Endothelial cell (in vitro differentiated cells): ENCODE measurements at places on chromosomes 4 and X.

DNA sequence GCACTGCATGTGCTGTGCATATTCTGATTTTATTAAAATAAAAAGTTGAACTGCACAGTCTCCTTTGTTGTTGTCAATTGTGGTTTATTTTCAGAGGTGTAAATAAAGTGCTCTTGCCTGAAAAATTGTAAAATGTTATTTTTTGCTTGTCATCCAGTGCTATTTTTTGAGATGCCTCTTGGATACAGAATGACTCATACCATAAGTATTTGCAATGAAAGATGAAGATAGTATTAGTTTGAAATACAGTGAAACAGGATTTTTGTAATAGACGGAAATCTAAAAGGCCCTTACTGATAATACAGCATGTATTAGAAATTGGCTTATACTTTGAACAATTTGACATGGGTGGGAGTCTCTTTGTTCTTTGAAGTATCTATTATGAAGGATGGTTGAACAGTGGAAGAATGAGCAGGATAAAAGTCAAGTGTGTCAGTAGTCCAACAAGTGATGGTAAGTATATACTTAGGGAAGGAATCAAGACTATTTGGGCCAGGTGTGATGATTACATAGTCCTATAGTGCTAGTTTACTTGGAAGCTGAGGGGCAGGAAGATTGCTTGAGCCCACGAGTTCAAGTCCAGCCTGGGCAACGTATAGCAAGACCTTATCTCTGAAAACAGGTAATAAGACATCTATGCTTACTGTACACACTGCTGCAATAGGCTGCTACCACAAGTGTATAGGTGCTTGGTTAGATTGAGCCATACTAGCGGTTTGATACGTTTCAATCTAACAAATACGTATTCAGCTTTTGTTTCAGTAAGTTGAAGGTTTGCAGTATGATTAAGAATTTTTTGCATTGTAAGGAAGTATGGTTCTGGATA, 16.4 kb downstream of the DDX3X start:
- no peak for DNase-seq

DNA sequence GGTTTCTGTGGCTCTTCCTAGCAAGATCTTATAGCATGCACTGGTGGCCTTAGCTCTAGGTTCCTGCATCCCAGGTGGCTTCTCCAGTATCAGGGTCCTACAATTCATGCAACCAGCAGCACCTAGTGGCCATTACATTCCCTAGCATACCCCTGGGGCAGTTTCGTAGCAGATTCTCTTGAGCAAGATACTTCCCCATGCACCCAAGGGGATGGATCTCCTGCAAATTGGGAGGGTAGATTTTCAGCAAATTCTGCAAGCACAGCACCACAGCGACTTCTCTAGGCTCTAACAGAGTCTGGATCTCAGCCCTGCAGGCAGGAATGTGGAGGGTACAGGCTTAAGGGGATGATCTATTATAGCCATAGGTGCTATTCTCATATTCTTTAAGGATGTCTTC, 13.1 kb upstream of the SLC9B1 start:
- DNase-seq, result peak; percentile 29

- no peak for DNase-seq
Observed at GRCh38 chr4:183431614-183432013, 12.8 kb upstream of the CDKN2AIP start.

- no peak for DNase-seq
Observed at GRCh38 chr4:148477276-148477675, 35.1 kb upstream of the NR3C2 start.

DNA sequence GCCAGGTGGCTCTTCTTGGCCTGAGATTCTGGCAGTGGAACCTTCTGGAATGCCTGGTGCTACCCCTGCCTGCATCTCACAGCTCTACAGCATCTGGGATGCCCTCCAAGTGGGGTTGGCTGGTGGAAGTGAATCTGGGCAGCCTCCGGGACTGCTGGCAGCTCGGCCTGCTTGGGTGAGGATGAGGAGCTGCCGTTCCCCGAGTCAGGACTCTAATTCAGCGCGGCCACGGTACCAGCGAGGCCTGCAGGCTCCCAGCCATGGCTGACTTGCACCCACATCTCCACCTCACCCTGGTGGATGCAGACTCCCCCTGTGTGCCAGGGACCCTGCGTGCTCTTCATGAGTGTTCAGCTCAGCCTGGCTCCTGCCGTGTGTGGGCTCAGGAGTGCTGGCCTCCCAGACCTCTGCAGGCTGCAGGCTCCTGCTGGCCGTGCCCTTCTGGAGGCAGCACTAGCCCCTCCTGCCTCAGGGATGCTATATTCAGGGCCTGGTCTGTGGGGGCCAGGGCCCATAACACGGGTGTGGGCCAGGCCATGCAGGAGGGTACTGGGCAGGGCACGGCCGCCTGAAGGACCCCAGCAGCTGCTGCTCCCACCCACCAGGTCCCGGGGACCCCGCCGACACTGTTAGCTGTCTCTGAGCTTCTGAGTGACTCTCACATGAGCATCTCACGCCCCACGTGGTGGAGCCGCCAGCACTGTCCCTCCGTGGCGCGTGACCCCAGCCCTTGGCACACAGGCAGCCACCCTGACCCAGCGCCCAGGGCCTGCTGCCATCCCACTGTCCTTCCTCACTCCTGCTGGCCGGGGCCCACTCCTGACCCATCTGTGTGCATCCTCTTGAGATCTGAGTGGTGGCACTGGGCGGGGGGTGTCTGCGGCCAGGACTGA, 10.6 kb downstream of the UVSSA start:
- DNase-seq, result no peak

GRCh38 chrX:113275804-113276203, 435.2 kb upstream of the AMOT start:
- no peak for DNase-seq

DNA sequence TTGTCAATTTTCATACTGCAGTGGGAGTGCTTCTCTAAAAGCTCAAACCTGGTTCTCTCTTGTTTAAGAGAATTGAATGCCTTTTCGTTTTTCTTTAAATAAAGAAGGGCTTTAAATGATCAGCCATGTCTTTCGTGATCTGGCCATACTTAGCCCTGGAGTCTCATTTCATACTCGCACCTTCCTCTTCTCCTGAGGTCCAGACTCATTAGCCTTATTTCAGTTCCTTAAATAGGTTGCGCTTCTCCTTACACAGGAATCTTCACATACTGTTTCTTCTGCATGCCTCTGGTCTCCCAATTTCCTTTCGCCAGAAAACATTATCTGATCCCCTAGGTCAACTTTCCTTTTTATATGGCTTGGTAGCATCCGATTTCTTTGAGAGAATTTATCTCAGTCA, 565.6 kb upstream of the TENM3 start:
- DNase-seq, result no peak

GRCh38 chr4:121764702-121765367, at the start of gene SMIM43:
SMIM43 (minus strand) TSS chr4:121765164; CDS start chr4:121765105, 59 bp downstream.
- DNase-seq, result peak; percentile 64

- DNase-seq, result no peak
Observed at GRCh38 chrX:46547857-46548256, 2.6 kb upstream of the ZNF674 start.

GRCh38 chrX:11427453-11428071, 134.3 kb downstream of the AMELX start:
- DNase-seq, result peak; percentile 37

DNA sequence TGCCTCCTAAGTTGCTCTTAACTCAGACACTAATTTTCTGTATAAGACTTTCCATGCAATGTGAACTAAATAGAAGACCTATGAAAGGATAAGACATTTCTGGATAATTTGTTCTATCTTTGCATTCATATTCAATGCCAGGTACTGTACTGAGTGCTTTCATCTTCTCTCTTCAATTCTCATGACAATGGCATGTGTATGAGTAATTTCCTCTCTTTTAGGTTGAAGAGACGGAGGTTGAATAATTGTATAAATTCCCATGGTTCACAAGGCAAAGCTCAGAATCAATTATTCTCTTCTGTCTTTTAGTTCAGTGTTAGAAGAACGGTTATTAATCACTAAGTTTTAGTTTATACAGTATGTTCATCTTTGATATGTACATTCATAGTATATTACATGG, 29.3 kb upstream of the CFAP299 start:
- DNase-seq, result no peak

GRCh38 chr4:14518136-14518535, 484.1 kb upstream of the CPEB2 start:
- no peak for DNase-seq

- DNase-seq, result no peak
Observed at GRCh38 chrX:133359466-133359865, 55.8 kb downstream of the GPC4 start.

DNA sequence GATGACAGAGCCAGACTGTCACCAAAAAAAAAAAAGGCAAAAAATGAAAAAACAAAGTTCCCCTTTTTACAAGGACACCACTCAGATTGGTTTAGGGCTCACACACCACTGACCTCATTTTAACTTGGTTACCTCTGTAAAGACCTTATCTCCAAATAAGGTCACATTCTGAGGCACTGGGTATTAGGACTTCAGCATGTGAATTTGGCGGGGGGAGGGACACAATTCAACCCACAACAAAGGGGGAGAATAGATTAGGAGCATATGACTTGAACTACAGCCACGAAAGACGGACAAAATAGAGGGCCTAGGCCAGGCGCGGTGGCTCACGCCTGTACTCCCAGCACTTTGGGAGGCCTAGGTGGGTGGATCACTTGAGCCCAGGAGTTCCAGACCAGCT, 31.0 kb upstream of the ARAF start:
- no peak for DNase-seq

GRCh38 chr4:4668355-4669210, 126.7 kb upstream of the STX18 start:
- no peak for DNase-seq

DNA sequence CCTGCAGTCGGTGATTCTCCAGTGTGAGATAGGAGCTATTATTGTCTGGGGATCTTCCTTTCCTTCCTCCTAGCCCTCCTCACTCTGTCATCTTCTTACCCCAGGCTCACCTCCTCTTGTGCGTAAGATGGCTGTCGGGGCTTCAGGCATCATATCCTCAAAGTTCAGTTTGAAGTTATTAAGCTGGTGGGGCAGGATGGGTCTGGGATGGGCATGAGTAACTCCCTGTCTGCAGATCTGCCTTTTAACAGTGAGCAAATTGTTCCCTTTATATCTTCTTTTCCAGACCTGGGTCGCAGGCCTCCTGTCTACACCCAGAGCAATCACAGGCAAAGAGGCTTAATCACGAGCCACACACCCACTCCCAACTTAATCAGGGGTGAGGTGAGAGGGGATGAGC, 900 bp upstream of the MTMR1 start:
- DNase-seq, result no peak

DNA sequence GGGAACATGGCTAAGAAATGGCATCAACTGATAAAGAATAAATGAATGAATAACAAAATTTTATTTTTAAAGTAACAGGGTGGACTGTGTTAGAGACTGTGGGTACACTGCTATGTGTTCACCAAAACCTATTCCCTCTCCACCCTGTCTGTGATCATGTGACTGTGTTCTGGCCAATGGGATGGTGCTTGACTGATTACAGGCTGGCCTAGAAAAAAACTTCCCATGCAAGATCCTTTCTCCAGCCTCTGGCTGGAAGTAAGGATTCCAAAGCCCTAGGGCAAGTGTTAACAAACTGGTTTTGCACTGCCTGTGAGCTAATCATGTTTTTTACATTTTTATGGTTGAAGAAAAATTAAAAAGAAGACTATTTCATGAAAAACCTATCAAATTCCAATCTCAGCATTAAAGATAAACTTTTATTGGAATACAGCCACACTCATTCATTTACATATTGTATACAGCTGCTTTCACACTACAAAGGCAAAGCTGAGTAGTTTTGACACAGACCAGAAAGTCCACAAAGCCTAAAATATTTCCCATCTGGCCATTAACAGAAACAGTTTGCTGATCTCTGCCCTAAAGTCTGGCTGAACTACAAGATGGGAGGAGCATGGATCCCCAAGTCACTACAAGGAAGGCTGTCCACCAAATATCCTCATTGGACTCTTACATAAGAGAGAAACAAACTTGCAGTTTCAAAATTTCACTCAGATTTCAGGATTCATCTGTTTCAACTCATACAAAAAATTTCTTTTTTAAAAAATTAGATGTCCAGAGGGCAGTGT, 133.2 kb downstream of the ARHGAP6 start:
- no peak for DNase-seq

GRCh38 chr4:1300466-1301455, 11.1 kb downstream of the MAEA start:
- no peak for DNase-seq

- no peak for DNase-seq
Observed at GRCh38 chr4:41143311-41144039, 70.9 kb downstream of the APBB2 start.

- DNase-seq, result no peak
Observed at GRCh38 chrX:115260330-115260729, 26.4 kb upstream of the LRCH2 start.

DNA sequence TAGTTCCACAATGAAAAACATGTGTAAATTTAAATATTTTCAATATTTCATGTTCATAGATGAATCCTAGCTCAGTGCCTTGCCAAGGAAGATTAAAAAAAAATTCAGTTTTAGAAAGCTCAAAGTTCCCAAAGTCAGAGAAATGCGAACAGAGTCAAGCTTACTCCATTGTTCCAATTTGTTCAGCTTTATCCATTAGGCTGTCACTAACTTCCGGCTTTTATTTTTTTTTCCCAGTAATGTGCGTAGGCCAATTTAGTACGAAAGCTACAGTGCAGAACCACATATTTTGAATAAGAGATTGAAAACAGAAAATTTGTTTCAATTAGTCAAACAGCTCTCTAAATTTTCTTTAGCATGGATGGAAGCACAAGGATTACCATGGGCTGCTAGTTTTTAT, 23.1 kb upstream of the KLHL2 start:
- no peak for DNase-seq

DNA sequence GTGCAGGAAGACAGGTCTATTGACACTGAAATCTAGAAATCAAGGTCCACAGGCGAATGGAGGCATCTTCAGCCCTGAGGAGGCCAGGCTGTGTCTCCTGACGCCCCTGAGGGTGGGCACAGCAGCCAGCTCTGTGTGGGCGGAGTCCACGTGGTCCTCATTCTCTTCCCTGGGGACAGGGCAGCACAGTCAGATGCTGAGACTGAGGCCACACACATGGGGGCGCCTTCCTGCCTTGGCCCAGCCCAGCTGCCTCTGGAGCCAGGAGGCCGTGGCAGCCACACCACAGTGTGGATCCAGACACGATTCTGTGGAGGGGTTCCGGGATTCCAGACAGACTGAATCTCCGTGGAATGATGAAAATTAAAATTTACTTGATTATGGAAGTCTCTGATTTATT, 20.8 kb downstream of the FGFR3 start:
- DNase-seq, result no peak

DNA sequence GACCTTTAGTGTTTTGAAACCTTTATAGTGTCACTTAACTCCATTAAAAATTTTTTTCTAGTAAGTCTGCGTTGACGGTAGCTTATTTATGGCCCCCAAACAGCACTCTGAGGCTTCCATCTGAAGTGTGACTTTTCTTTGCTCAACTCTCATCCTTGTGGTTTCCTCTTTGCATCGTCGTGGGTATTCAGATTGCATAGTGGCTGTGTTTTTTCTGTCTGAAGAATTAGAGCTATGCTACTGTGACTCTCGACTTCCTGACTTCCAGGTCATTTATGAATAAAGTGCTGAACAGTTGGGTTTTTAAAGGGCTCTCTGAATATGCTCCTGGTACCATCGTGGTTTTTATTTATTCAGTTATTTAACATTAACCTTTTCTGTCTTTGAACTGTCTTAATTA, 44.9 kb downstream of the JADE1 start:
- DNase-seq, result no peak
